ENCODE measurements at places on chromosomes 3 and 15.

DNA sequence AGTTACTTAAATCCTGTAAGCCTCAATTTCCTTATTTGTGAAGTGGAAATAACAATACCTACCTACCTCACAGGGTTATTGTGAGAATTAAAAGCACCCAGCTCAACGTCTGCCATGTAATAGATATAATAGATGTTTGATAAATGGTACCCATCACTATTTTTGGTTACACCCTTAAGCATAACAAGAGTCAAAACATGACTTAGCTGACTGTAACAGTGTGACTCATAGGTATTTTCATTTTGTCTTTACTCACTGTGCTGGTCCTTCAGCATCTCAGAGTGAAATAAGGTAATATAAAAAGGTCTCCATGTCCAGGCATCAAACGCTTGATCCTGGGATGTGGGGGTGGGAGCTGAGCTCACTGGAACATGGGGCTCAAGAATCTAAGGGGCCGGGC lies 3.1 kb downstream of the CPLX3 start:
- DNase-seq, result no peak

DNA sequence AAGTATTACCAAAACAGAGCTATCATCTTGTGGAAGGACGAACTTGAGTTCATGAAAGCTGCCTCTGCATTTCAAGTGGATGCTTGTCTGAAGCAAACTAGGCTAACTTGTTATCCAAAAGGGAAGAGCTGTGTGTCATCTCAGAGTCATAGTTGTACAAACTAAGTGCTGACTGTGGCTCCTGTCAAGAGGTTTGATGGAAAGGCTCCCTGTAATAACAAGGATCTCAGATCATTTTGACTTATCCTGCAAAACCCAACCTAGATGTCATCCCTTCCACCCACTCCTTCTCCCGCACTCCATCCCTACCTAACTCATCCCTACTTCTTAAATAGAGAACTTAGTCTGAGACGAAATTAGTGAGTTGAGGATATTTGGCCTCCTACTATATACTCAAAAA lies 110.8 kb downstream of the NR2E3 start:
- DNase-seq, result no peak

DNA sequence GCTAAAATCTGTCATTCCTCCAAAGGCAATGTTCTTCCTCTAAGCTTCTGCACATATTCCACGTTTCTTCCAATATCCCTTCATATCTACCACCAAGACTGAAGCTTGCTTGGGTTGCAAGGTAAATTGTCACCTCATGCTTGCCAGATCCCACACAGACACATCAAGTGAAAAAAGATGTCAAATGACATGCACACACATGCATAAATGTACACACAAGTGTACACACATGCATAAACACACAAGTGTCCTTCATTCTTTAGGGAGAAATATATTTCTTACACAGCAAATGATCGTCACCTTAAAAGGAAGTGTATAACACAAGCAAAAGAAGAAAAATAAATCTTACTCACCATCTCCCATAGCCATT lies 59.4 kb downstream of the CLASP2 start:
- no peak for DNase-seq

GRCh38 chr15:79849789-79850188 lies 47.0 kb downstream of the MTHFS start:
- no peak for DNase-seq

All from stimulated activated CD4-positive, alpha-beta T cell treated with anti-CD3 and anti-CD28 coated beads, Interleukin-1b, Interleukin-23, amount 100 ng/mL, for 24 hours (primary cell).